ENCODE measurements at places on chromosomes 2 and 18.

- no peak for DNase-seq
Observed at GRCh38 chr2:102438111-102438510, 15.2 kb downstream of the IL18RAP start.

DNA sequence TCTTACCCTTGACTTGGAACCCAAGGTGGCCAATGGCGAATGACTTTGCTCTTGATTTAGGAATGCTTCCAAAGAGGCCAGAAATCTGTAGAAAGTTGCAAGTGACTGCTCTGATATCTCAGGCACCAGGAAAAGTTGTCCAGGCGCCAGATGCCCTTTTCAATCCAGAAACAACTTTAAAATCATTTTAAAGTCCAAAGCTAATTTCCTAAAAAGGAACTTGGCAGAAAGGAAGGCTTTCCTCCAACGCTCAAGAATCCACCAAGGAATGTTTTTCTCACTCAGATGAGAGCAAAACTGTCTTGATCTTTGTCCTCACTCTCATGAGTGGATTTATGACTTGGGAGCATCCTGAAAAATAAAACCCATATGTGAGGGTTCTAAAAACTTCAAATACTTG is 5.3 kb downstream of the NGEF start:
- DNase-seq: no peak

DNA sequence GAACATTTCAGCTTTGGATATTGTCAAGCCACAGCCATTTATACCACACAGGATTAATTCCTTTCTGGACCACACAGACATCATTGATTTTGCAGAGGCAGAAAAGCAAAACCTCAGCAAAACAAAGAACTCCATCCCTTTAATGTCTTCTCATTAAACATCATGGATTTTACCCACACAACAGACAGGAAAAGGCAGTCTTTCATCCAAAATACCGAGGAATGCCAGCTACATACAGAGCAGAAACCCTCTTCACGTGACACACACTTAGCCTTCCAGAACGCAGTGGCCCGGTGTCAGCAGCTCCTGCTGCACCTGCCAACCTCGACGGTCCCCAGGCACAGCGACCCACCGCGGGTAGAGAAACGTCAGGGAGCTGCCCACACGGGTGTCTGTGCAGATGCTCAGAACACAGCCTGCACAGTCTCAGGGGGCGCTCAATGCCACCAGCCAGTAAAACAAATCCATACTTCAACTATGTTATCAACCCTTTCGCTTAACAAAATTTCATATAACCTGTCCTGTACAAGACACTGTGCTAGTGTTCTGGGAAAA is 304.5 kb downstream of the EIPR1 start:
- no peak for DNase-seq

DNA sequence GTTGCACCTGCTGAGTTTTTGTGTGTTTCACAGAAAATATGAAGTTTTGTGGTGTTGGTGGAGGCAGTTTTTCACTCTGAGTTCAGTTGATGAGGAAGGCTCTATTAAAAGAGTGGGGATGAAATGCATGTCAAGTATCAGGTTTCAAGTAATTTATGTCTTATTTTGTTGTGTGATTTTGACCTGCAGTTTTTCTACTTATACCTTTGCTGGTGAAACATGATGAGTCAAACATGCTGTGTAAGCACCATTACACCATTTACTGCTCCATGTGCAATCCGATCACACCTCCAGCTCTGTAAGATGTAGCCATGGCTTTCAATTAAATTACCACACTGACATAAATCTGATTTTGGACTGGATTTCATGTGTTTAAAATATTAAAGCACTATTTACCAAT is 174.5 kb upstream of the ZEB2 start:
- DNase-seq: no peak
